Fibroblast of skin of left biceps (primary cell): ENCODE measurements at places on chromosomes 12 and 14.

DNA sequence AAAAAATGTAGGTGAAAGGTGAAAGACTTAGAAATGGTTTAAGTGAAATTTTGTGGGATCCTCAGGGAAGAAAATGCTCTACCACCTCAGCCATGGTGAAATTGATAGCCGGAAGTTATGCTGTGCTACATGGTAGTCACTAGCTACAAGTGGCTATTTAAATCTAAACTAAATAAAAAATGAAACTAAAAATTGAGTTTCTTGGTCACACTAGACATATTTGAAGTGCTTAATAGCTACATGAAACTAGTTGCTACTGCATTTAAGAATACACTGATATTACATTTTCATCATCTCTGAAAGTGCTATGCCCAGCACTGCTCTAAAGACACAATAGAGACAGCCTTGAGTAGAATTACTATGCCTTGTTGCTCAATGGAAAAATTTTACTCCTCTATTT is 10.3 kb upstream of the SLCO1B3 start:
- no peak for DNase-seq

DNA sequence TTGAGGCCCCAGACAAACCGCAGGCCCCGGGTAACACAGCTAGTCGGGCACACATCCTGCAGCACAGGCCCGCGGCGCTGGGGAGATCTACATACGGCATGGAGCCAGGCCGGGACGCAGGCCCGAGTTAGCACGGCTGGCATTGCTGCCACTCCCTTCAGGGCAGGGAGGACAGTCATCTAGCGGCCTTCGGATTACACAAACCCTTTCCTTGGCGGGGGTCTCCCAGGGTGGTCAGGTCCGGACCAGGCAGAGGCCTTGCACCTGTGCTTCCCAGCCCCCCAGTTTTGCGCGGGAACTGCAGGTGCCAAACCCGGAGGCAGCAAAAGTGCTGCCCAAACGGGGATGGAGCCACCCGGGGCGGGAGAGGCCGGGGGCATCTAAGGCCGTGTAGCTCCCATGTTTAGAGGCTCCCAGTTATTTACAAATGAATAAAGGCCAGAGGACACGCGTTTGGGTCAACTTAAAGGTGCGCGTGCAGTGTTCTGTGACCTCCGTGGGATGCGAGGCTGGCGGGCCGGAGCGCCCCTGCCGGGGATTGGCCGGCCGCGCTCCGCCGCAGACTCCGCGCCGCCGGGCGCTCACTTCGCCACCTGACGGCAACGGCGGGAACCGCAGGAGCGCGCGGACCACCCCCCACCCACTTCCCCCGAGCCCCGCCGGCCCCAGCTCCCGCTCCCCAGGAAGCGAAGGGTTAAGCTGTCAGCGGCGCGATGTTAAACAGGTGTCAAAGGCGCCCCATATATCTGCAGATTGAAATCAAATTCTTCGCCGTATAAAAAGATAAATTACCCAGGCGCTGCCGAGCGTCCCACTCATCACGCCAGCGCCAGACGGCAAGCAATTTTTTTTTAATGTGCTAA is 18.1 kb downstream of the VSX2 start:
- no peak for DNase-seq

GRCh38 chr14:69610020-69610873 is 1.1 kb upstream of the SUSD6 start:
- no peak for DNase-seq

DNA sequence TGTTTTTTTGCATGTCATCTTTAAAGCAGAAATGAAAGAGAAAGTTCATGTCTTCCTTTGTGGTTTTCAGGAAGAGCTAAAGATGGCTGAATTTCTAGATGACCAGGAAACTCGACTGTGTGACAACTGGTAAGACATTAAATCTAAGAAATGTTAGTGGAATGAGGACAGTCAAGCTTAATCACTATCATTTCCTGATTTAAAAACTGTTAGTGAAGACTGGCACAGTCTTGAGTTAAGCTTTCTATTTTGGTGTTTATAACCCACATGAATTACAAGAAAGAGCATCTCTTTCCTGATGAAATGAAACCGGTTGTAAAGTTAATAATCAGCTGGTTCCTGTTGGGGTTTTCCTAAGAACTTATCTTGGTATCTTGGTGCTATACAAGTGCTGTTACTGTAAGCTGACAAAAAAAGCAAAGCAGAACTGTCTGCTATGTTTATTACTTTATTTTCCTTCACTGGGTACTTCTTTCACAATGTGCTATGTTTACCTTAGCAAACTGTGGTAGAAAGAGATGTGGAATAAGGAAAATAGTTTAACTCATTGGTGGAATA is 5.2 kb downstream of the TRAFD1 start:
- DNase-seq: no peak

DNA sequence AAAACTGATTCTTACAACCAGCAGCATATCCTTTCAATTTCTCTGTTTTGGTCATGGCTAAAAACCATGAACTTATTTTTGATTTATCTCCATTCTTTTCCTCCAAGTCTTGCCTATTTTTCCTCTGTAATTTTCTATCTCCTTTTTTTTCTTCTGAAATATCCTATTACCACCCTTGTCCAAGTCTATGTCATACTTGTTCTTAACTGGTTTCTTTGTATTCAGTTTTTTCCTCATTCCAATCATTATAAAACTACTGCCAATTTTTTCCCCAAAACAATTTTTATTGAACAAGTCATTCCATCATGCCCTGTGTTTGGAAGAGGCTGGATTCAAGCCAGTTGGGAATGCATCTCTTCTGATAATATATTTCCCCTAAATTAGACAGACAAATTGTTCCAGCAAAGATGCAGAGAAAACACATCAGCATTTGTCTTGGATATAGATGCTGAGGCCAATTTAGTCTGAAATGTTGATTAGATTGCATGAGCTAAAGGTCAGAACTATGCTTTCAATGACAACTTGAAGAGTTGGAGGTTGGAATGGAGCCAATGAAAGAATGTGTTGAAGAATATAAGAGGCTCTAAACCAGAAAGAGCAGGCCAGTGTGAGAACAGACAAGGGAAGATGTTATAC is 30.7 kb downstream of the OTOGL start:
- DNase-seq: peak; percentile 81

DNA sequence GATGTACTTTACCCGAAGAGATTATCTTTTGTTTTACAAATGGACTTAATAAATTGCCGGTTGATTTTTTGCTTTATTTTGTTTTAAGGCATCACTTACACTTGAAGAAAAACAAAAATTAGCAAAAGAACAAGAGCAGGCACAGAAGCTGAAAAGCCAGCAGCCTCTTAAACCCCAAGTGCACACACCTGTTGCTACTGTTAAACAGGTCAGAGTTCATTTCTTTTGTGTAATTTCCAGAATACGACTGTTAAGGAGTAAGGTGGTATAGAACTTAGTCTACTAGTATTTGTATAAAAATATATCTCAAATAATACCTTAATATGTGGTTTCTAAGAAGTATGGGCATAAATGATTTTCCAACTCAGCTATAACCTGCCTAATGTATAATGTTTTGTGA is 19.6 kb upstream of the SLC17A8 start:
- no peak for DNase-seq

GRCh38 chr12:24229031-24229700 is 279.7 kb upstream of the SOX5 start:
- no peak for DNase-seq

DNA sequence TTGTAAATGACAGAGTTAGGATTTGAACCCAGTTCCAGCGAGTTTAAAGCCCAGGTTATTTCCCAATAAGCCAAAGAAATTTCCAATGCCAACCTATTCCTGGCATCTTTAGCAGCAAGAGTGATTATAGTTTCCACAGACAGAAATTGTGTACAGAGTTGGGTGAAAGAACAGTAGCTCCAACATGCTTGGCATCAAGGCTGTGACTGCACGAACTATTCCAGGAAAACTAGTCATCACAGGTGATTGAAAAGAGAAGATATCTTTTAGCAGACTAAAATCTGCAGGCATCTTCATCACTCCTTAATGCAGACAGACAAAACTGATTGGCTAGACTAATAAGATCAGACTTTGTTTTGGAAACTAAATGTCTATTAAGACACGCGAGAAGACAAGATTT is 262.7 kb upstream of the PLEKHG7 start:
- no peak for DNase-seq

GRCh38 chr14:76812093-76812421 is 625 bp downstream of the ANGEL1 start:
- DNase-seq: no peak

- no peak for DNase-seq
Observed at GRCh38 chr12:65961190-65962035, 137.1 kb downstream of the HMGA2 start.

DNA sequence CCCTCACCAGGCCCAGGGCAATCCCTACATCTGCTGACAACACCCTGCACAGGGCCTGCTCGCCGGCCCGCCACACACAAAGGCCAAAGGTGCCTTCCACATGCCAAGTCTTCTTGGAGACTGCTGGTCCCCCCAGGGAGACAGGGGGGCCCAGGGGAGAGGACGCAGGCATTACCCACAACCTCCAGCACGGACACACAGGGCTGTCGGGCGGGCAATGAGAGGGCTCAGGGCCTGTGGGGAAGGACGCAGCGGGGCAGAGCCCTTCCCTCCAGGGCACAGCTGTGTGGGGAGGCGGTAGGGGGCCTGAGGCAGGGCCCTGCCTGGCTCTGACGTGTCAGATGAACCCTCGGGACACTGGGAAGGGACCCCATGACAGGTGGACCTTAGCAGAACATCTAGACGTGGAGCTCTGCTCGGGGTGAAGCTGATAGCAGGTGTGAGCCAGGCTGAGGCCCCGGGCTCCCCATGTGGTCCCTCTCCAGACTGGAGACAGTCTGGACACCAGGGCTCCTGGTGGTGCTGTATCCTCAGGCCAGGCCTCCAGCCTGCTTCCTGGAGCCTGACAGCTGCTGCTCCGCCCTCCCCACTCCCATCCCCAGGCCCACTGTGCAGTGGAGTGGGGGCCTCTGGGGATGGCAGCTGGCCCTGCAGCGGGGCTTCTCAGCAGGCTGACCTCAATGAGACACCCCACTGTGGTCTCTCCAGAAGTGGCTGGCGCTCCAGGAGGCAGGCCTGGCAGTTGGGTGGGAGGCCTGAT is 31.6 kb upstream of the NUDT14 start:
- DNase-seq: no peak

DNA sequence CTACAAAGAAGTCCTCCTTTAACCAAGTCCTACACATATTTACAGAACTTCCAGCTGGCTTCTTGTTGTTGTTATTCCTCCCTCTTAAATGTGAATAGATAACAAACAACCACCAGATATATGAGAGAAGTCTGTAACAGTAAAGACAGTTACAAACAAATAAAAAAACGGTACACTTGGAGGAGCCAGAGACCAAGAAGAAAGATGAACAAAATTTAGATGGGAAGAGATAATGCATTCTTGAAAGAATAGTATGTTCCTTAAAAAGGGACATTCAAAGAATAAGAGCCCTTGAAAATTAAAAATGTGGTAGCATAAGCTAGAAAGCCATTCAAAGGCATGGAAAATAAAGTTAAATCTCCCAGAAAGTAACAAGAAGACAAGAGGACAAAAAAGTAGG is 25.9 kb downstream of the SLCO1A2 start:
- DNase-seq: no peak

DNA sequence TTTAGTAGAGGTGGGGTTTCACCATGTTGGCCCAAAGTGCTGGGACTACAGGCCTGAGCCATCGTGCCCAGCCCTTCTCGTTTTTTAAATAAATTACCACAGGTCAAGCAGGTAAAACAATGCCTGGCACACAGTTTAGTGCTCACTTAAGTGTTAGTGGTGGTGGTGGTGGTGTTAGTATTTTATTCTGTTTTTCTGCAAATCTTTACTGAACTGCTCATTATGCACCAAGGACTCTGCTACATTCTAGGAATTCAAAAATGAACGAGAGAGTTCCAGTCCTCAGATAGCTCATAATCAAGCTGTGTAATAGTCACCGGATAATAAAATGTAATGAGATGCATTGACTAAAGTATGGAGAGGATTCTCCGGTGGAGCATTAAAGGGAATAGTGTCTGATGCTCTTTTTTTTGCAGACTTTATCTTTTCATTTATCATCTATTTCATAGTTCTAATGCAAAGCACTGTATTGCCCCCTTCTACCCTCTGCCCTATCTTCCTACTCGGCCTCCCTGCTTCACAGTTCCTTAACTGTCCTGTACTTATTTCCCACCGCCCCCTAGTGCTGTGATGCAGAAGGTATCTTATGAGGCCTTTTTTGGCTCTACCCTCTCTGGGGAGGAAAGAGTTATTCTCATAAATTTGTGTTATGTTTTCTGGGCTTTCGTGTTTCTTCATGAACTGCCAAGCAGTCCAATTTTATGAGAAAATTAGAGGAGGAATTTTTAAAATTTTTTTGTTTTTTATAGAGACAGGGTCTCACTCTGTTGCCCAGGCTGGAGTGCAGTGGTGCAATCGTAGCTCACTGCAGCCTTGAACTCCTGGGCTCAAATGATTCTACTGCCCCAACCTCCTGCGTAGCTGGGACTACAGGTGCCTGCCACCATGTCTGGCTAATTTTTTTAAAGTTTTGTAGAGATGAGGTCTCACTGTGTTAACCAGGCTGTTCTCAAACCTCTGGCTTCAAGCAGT is 1.0 kb downstream of the ITFG2 start:
- DNase-seq: no peak

DNA sequence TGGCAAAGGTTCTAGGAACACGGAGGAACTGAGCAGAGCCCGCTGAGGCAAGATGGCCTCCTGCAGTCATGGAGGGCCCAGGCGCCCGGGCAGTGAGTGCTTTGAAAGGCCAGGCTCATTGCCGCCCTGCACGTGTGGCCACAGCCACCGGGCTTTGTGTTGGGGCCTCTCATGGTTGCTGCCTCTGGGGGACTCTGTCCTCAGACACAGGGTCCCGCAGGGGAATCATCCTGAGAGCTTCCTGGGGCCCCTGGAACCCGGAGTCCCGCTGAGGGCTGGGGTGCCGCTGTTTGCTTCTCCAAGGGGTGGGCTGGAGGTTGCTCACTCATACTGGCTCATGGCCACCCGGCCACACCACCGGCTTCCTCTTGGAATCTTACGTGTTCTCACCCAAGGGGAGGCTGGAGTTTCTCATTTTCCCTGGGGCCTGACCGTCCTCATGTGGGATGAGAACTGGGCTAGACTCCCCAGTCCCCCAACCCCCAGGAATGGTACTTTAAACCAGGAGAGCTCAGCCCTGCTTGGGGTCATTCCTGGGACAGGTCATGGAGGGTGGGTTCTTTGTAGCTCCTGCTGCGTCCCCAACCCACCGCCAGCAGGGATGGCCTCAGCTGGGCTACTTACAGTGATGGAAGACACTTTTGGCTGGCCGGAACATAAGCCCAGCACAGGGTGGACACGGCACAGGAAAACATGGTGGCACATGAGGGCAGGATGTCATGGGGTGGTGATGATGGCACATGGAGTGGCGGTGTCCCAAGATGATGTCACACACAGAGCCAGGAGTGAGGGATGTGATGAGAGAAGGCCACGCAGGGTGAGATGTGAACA is 21.1 kb upstream of the LRTM2 start:
- DNase-seq: no peak

- no peak for DNase-seq
Observed at GRCh38 chr12:13146336-13146938, 43.0 kb upstream of the GSG1 start.
